Glutamatergic neuron (in vitro differentiated cells): ENCODE measurements at places on chromosomes 5 and 9. TPM values are rescaled to one million over a fixed set of nuclear protein-coding genes. Genes with fewer than 3 reads are reported as not detected.

- no peak for DNase-seq
These were observed 39.3 kb upstream of the TNC start for GRCh38 chr9:115157245-115157674.

LHX6 gene
- total RNA-seq = 2.8 TPM

- no peak for DNase-seq
These were observed 148.1 kb downstream of the EBF1 start for GRCh38 chr5:158951436-158952247.

DNA sequence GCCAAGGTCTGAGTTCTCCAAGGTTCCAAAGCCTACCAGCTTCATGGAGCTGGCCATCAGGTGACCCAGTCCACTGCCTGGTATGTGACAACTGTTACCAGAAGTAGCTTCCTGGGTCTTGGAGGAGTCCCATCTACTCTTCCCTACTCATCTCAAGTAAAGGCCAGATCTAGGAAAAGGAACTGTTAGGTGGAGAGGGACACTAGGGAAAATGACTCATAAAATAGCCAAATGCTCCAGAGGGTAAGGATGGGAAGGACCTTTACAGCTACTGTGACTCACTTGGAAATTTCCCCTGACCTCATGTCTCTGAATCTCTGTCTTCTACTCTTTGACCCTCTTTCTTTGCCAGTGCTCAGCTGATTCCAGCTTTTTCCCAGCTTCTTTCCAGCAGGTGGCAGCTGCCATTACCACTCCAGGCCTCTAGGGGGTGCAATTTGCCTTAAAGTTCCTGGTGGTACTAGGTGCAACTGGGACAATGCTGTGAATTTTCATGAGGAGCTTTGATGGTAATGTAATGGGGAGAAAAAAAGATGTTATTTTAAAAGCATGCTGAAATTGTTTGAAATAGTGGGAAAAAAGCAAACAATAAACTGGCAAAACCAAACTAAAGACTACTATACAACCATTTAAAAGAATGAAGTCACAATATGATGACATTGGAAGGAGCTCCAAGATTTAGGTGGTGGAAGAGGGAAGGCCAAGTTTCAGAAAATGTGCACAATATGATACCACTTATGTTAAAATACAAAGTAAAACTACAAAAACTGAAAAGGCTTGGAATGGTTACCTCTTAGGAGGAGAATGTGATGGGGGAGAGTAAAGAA is 27.1 kb upstream of the MYORG start:
- peak; percentile 85 for DNase-seq

RORB gene
- total RNA-seq = 2.2 TPM

STPG3 gene
- not detected for total RNA-seq

GRCh38 chr9:97397220-97397619 is 14.7 kb upstream of the TDRD7 start:
- no peak for DNase-seq

PCDHB9 gene
- 12.2 TPM for total RNA-seq

DNA sequence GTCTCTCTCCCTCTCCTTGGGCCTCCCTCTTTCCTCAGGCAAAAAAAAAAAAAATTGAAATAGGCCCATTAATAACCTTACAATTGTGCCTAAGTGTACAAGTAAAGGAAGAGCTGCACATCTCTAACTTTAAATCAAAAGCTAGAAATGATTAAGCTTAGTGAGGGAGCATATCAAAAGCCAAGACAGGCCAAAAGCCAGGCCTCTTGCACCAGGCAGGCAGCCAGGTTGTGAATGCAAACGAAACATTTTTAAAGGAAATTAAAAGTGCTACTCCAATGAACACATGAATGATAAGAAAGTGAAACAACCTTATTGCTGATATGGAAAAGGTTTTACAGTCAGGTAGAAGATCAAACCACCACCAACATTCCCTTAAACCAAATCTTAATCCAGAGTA is 383.4 kb downstream of the KIAA0825 start:
- DNase-seq = no peak
